T-helper 22 cell (primary cell): ENCODE measurements at places on chromosomes 12 and 14.

GRCh38 chr12:3604748-3605586 is 114.0 kb downstream of the PRMT8 start:
- DNase-seq, result no peak

DNA sequence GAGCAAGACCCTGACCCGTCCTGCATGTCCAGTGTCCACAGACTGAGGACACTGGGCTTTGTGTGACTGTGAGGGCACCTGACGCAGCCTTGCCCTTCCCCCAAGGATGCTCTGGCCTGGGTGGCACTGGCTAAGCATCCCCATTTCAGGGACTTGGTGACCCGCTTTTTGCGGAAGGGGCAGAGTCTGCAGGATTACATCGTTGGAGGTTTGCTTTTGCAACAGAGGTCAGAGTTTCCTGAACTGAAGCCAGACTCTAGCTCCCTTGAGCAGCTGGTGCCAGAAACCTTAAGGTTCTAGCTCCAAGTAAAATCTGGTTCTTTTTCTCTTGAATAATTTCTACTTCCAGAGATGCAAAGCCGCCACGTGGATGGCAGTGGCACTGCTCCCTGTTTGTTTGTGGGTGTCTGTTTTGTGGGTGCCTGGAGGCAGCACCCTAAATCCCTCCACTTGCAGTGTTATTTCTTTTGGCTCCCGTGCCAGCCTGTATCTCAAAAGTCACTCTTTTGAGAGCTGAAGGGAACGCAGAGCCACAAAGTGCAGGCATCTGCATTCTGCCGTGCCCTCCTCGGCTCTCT is 184.7 kb downstream of the TSPAN9 start:
- no peak for DNase-seq

GRCh38 chr12:54127538-54128259 is 61.1 kb downstream of the SMUG1 start:
- DNase-seq, result no peak

GRCh38 chr14:59120921-59121320 is 67.5 kb upstream of the DAAM1 start:
- DNase-seq, result no peak

- no peak for DNase-seq
Observed at GRCh38 chr12:110636516-110636915, 22.6 kb downstream of the TCTN1 start.

DNA sequence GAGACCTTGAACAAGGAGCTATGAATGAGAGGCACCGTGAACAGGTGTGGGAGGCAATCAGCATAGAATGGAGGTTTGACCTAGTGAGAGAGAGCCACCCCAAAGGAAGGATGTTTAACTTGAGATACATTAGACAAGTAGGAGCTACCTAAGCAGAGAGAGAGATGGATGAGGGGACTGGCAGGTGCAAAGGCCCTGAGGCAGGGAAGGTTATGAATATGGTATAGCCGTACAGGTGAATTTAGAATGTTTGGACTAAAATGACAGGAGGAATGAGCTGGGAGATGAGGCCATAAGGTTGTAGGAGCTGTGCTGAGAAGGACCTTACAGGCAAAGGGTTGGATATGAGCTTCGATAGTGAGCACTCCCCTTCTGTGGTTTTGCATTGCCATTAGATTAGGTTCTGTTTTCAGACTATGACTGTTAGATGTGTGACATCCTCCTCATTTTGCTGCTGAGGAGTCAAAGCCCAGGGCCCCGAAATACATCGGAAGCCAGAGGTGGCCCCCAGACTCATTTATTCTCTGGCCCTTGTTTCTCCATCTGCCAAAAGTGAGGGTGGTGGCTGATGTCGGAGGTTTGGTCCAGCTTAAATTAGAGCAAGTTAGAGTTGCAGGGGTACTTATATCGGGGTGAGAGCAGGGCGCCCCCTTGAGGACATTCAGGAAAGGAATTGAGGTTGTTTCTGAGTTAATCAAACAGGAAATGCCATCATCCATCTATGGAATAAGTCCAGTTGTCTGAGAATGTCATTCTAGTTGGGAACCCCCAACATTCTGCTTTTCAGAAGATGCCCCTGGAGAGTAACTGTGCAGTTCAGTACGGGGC is 29.4 kb downstream of the SLC24A4 start:
- no peak for DNase-seq

DNA sequence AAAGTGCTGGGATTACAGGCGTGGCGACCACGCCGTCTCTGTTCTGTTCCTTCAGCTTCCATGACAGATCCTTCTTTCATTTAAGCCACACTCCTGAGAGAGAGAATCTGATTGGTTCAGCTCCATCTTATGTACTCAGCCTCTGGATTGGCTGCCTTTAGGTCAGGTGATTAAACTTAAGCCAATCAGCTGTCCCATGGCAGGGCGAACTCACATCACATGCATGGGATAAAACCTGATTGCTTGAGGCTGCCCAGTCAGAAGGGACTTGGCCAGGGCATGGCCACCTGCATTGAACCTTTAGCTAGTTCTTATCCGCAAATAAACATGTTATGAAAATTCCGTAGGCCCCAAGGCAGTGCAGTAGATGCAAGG is 274.2 kb downstream of the SUDS3 start:
- no peak for DNase-seq
